ENCODE measurements at places on chromosomes 2 and 18.

GRCh38 chr18:58603375-58604067, 25.4 kb downstream of the ALPK2 start:
- peak; percentile 42 for DNase-seq

- DNase-seq: peak; percentile 76
These were observed 155.2 kb downstream of the IRS1 start for GRCh38 chr2:226644399-226644865.

- DNase-seq: no peak
These were observed at the start of gene TNFRSF11A for GRCh38 chr18:62324917-62325805. Gene TNFRSF11A (plus strand): TSS chr18:62325310. CDS start chr18:62325353, 43 bp downstream.

DNA sequence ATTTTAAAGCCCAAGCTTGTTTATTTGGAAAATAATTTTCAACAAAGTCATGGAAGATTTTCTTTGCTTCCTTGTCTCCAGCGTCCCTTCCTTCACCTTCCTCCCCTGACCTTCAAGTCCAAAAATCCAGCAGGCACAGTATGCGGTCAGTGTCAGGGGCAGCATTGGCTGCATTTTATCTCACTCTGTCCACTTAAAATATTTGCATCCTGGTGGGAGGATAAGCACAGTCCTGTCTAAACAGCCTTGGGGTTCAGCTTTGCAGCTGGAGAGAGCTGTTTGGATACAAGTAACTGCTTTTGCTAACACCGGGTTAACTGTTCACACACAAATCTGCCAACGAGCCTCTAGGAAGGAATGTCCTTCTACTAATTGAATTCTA, 318.1 kb downstream of the PDE11A start:
- DNase-seq: peak; percentile 23
